ENCODE measurements at places on chromosomes 6 and 20.

DNA sequence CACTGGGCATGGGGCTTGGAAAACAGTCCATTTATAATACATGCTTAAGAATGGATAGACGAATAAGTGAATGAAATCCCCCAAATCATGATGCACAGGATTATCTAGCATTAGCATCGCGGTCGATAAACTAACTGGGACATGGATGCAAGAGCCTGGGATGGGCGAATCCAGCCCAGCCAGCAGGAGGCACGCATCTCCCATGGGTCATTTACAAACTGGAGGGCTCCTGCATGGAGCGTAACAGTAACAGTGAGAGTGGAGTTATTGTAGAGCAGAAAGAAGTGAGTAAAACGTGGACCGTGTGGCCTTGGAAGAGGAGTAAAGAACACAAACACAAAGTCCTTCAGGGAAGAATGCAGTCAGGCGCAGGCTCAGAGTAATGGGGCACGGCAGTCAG lies 136.5 kb downstream of the AGPAT4 start:
- DNase-seq = no peak

- DNase-seq = no peak
These were observed 125.7 kb upstream of the RIPOR2 start for GRCh38 chr6:25061289-25061936.

GRCh38 chr6:24313251-24314141 lies 44.4 kb downstream of the DCDC2 start:
- DNase-seq = peak; percentile 46

GRCh38 chr20:8196096-8196495 lies 64.0 kb downstream of the PLCB1 start:
- no peak for DNase-seq

GRCh38 chr6:36683656-36684446 lies 5.3 kb downstream of the CDKN1A start:
- DNase-seq = no peak

- DNase-seq = peak; percentile 49
These were observed 1.5 kb downstream of the VARS2 start for GRCh38 chr6:30915591-30915946.

GRCh38 chr6:41682497-41683272 lies 44.4 kb downstream of the MDFI start:
- DNase-seq = no peak

DNA sequence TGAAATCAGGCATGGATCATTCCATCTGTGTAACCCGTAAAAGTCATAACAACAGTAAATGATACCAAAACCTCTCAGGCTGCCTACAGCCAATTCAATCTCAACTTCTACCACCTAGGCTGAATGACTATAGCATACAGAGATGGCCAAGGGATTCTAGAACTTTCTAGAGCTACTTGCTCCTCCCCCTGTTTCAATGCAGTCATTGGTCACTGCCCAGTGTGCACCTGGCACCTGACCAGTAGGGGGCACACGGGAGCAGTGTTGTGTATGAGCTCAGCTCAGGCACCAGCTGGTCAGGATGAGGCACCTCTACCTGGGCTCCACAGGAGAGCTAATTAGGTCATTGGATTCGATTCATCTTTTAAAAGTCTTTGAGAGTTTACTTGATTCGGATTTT lies 86.2 kb downstream of the PLEKHG1 start:
- peak; percentile 72 for DNase-seq

DNA sequence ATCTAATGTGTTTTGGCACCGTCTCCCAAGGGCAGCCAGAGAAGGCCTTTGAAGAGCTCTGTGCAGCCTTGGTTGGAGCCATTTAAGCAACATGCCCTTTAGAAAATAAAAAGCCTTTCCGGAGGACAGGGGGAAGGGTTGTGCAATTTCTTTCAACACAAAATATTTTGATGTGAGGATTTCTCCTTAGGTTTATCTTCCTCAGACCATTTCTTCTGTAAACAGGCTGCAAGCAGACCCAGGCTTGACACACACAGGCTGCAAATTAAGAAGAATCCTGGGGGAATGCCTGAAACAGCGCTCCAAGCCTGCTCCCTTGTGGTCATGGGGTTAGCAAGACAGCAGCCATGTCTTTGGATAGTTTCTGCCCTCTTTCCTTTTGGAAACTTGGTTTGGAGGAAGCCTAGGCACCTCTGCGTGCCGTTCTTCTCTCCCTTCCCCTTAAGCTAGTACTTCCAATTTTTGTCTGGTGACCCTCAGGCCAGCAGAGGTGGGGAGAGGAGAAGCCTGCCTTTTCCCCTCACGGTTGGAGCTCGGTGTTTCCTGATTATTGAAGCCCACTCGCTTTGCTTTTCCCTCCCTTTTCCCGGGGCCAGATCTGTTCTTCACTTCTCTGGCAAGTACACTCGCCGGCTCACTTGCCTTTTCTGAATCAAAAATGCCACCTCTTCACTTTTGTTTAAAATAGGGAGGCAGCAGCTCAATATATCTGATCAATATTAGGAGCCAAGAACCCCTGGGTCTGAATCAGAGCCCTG lies 39.6 kb upstream of the NOX3 start:
- DNase-seq = no peak

- peak; percentile 78 for DNase-seq
These were observed 13.1 kb downstream of the RPS10 start for GRCh38 chr6:34412643-34413214.

- no peak for DNase-seq
These were observed 6.1 kb downstream of the FBXO5 start for GRCh38 chr6:152976749-152977148.

GRCh38 chr20:11130554-11131166 lies 456.9 kb upstream of the JAG1 start:
- peak; percentile 93 for DNase-seq

DNA sequence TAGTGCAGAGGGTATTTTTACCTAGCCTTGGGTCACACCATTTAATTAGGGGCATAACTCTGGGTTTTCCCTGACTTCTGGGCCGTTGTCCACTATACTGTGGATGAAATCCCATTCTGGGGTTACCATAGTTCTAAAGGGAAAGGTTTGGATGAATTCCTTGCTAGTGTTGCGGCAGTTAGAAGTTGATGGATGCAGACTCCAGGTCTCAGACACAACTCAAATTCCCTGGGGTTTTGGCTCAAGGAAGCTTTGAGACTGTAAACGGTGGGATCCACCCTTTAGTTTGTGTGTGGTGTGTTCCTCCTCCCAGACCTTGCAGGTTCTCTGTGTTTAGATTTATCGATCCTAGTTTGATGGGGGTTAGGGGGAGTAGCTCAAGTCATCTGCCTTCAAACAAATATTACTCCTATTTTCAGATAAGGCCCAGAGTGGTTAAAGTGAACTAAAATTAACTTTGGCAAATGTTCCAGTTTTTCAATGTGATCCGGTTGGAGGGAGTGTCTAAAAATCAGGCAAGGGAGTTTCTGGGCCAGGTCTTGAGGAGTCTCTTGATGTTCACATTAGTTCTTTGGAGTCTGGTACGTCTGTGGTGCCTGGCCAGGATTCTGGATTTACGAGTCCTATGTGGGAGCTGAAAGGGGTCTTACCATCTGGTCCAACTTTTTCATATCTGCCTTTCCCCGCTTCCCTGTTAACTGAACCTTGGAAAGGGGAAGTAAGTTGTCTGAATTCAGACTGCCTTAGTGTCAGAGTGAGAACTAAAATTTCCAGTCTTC lies 1.5 kb downstream of the RALY start:
- DNase-seq = peak; percentile 14

DNA sequence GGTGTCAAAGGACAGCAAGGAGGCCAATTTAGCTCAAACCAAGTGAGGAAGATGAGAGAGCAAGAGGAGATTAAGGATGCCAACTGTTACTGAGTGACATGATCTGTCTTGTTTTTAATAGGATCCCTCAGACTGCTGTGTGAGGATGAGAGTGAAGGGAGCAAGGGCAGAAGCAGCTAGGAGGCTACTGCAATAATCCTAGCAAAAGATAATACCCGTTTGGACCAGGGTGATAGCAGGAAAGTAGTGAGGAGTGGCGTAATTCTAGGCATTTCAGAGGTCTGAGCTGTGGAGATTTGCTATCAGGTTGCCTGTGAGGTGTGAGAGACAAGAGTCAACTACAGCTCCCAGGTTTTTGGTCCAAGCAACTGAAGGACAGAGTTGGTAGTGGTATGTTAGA lies 14.7 kb downstream of the UBE2V1 start:
- no peak for DNase-seq

- DNase-seq = peak; percentile 89
These were observed 6.5 kb downstream of the PEDS1 start for GRCh38 chr20:50146732-50147662.

GRCh38 chr20:37423545-37423944 lies 77.6 kb downstream of the SRC start:
- DNase-seq = no peak

GRCh38 chr20:16528078-16528477 lies 45.2 kb downstream of the KIF16B start:
- DNase-seq = peak; percentile 92

DNA sequence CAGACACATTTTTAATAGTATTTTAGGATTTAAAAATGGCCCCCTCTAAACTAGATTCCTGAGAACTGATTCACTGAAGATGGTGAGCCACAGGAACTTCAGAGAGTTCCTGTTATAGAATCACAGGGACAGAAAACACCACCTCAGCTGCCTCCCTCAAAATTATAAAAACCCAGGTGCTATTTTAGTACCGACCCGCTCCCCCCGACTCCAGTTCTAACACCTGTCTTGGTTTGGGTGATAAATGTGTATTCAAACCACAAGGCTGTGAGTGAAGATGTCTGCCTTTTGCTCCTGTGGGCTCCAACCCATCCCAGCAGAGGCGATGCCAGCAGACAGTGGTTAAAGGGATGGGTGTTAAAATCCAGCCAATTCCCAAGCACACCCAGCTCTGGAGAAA lies 127.4 kb upstream of the LY86 start:
- peak; percentile 15 for DNase-seq

GRCh38 chr20:44223721-44224120 lies 13.2 kb upstream of the OSER1 start:
- DNase-seq = no peak

DNA sequence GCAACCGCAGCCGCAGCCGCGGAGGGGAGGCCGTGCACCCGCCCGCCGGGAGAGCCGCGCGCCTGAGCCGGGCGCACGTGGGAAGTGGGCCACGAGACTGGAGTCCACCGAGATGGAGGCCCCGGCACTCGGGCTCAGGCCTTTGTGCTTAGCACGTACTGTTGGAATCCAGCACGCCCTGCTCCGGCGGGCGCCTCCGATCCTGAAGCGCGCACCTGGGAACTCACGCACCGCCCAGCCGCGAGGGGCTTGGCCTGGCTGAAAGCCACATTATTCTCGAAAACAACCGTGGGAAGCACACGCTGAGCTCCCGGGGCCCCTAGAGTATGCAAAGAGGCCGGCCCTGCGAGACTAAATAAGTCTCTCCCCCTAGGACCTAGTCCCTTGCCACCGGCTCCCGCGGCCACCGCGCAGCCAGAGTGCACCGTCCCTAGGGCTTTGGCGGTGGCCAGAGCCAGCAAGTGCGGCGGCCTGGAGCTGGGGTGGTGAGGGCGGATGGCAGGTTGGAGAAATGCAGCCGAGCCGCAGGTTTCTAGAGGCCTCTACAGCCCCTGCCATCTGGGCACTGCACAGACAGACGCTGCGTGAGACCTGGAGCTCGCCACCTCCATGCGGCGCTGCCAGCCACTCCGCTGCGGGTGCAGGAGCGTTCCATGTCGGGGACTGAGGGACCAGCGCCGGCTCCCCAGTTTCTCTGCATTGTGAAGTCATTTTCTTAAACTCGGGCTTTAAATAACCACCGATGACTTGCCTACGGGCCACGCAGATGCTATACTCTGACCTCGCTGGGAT lies 42.0 kb upstream of the LY86 start:
- DNase-seq = peak; percentile 19

- DNase-seq = no peak
These were observed 107.2 kb downstream of the MMS22L start for GRCh38 chr6:97175806-97176205.

DNA sequence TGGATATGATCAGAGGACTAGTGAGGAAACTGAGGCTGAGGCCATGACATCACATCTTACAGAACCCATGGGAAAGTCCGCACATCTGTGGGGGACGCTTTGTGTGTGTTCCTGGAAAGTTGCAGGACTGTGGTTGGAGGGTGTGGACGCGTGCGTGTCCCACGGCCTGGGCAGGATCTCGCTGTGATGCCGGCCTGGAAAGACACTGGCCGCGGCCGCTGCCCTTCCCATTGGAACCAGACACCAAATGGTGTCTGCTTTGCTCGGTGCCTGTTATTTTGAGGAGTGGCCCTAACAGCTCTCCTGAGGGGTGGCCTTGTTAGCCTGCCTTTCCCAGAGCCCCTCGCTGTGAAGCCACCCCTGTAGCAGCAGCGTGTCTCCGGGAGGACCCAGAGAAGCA lies 41.1 kb downstream of the DLL1 start:
- DNase-seq = no peak

DNA sequence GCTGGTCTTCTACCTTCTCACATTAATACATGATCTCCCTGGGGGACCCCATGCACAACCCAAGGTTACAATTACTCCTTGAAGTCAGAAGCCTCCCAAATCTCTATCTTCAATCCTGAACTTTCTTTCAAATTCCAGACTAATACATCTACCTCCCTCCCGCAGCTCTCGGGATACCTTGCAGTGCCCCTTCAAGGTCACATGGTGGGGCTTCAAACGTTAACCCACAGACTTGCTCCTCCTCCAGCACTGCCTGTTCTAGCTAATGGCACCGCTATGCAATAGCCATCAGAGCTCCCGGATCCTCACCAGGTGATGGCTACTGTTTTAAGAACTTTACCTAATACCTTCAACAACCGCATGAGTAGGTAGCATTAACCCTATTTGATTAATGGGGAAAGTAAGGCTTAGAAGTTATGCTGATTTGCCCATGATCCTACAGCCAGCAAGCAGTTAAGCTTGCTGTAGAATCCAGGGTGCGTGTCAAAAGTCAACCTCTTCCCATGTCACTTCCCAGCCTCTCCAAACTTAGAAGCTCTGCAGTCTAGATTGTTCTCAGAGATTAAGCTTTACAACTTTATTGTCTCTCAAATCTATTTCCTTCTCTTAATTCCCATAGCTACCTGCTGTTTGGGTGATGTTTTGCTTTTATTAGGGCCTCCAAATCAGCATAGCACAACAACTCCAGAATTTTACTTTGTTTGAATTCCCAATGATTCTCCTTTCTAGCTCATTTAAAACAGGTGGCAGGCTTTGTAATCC lies 44.7 kb downstream of the PLAGL1 start:
- no peak for DNase-seq

- DNase-seq = peak; percentile 83
These were observed 61.5 kb downstream of the GPX5 start for GRCh38 chr6:28586962-28587745.

- DNase-seq = peak; percentile 95
These were observed 75.4 kb downstream of the PERP start for GRCh38 chr6:138031850-138032249.

GRCh38 chr6:37314487-37315156 lies 39.2 kb upstream of the RNF8 start:
- DNase-seq = peak; percentile 50
